ENCODE measurements at places on chromosomes 13 and 19.

DNA sequence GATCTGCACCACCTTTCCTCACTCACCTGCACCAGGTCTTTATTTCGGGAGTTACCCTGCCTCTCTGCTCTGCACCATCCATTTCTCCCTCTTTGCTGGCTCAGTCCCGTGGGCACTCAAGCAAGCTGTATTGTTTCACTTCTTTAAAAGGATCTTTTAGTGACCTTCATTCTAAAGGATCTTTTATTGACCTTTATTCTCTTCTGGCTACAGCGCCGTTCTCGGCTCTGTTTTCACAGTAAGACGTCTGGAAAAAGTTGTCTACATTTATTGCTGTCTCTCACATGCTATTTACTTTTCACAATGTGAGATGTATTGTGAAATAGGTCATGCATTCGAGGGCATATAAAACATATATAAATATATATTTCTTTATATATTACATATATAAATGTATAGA, 35.6 kb upstream of the ARGLU1 start:
- DNase-seq: no peak

- DNase-seq: no peak
Measured at GRCh38 chr13:73133531-73133930, 74.7 kb downstream of the KLF5 start.

- DNase-seq: no peak
Measured at GRCh38 chr13:30863231-30863630, 42.8 kb upstream of the MEDAG start.

DNA sequence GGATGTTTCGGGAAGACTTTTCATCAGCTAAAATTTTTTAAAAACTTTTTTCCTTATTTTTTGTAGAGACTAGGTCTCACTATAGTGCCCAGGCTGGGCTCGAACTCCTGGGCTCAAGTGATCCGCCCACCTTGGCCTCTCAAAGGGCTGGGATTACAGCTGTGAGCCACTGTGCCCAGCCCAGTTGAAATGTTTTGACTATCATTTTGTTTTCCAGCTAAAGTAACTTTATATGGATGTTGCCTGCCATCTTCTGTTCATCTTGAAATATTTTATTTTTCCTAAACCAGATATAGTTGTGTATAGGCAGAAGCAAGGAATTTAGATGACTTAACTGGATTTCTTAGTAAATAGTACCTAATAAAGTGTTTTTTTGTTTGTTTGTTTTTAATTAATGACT, 7.0 kb downstream of the CAB39L start:
- no peak for DNase-seq
